ENCODE measurements at places on chromosomes 3 and 15.

GRCh38 chr3:32220006-32220405, 18.5 kb upstream of the CMTM8 start:
- DNase-seq, result no peak

- DNase-seq, result no peak
Observed at GRCh38 chr3:50392101-50392715, 32.9 kb upstream of the TMEM115 start.

DNA sequence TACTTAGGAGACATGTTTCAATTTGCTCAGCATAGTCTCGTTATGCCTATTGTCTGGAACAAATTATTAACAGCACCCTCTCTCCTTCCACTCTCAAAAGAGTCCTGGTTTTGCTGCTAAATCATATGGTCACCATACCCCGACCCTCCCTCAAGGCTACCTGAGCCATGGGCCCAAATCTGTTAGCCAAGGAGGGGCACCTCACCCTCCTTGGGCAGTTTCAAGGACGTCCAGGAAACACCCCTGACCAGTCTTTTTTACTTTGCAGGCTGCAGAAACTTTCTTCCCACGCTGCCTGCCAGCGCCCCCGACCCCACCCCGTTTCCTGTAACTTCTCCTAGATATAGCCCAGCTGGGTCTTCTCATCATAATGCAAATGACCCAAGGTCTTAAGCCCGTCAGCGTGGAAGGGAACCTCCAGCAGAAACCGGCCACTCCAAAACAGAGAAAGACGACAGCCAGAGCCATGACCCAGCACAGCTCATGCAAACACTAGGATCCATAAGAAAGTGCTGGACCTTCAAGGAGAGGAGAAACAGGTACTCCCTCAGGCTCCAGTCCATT, 62.3 kb downstream of the ADCY5 start:
- no peak for DNase-seq

GRCh38 chr15:65650312-65651041, 28.7 kb downstream of the SLC24A1 start:
- no peak for DNase-seq

- DNase-seq, result no peak
Observed at GRCh38 chr15:65204236-65204930, 6.9 kb downstream of the CILP start.

DNA sequence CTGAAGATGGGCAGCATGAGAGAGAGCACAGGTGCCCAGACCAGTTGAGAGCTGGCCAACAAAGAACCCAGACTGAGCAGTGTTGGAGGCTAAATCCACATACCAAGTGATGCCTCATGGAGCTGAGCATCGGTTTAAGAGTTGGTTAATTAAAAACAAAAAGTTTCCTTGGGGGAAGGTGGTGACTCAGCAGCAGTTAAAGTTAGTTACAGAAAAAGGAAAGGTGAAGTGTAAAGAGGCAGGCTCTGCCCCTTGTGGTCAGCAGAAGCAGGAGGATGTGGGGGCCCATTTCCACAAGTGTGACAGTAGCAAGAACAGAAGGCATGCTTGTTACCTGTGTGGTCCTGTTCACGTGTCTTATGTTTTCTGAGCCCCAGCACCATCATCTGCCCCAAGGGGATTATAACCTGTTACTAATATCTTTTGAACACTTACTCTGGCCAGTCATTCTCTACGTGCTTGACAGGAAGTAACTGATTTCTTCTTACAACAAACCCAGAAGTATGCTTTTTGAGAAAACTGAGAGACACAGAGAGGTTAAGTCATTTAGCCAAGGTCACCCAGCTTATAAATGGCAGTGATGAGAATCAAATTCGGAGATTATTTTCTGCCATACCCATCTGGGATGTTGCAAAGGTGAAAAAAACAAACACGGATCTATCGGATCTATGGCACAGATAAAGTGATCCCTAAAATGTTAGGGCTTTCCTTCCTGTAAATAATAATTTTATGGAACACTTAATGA, 91.0 kb downstream of the EPHB1 start:
- DNase-seq, result no peak

- DNase-seq, result no peak
Observed at GRCh38 chr15:89967881-89968280, 33.2 kb upstream of the ZNF710 start.

GRCh38 chr15:35090104-35090807, 5.2 kb upstream of the NANOGP8 start:
- DNase-seq, result no peak

DNA sequence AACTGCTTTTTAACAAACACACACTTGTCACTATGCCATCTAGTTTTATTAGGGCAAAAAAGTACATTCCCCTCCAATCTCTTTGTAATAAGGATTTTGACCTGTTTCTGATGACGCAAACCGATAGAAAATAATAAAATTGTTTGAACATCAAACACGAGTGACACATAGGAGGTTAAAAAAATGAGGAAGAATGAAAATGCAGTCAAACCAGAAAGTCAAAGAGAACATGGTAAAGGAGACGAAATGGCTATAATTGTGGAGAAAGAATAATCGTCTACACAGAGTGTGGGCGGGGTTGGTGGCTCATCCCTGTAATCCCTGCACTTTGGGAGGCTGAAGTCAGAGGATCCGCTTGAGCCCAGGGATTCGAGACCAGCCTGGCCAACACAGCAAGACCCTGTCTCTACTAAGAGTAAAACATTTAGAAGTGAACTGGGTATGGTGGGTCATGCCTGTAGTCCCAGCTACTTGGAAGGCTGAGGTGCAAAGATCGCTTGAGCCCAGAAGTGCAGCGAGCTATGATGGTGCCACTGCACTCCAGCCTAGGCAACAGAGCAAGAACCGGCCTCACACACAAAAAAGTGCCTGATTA, 83.2 kb downstream of the MEIS2 start:
- DNase-seq, result no peak

DNA sequence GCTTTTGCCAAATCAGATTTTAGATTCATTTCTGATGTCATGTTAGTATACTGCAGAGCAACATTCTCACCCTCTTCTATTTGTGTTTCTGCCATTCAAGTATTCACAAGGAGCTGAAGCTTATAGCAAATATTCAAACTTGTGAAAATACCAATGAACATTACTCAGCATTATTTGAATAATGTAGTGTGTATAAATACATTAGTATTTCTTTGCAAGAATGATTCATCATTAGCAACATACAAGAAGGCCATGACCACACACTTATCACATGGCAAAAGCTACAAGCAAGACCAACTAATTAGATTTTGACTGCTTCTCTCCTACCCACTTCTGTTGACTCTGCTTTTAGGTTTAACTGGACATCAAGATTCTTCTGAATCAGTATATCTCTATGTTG, 124.9 kb downstream of the IGSF11 start:
- no peak for DNase-seq

GRCh38 chr3:29754346-29754745, 473.5 kb downstream of the RBMS3 start:
- no peak for DNase-seq

- no peak for DNase-seq
Observed at GRCh38 chr3:69821133-69821532, 81.9 kb downstream of the MITF start.

All from CD8-positive, alpha-beta memory T cell (primary cell).